K562 (cell line): ENCODE measurements at places on chromosomes 7 and 10. TPM values are rescaled to one million over a fixed set of nuclear protein-coding genes. Genes with fewer than 3 reads are reported as not detected.

CYP3A7 gene
- not detected in 2 replicates for polyA plus RNA-seq

PTPN20 gene
- polyA plus RNA-seq, result 0.80 TPM in 1 of 2 replicates, not detected in the other

CCL24 gene
- polyA plus RNA-seq, result 0.77 and 1.3 TPM in 2 replicates

SLC26A4 gene
- polyA plus RNA-seq, result 0.27 and 1.2 TPM in 2 replicates

CCDC172 gene
- polyA plus RNA-seq, result not detected in 2 replicates

DNA sequence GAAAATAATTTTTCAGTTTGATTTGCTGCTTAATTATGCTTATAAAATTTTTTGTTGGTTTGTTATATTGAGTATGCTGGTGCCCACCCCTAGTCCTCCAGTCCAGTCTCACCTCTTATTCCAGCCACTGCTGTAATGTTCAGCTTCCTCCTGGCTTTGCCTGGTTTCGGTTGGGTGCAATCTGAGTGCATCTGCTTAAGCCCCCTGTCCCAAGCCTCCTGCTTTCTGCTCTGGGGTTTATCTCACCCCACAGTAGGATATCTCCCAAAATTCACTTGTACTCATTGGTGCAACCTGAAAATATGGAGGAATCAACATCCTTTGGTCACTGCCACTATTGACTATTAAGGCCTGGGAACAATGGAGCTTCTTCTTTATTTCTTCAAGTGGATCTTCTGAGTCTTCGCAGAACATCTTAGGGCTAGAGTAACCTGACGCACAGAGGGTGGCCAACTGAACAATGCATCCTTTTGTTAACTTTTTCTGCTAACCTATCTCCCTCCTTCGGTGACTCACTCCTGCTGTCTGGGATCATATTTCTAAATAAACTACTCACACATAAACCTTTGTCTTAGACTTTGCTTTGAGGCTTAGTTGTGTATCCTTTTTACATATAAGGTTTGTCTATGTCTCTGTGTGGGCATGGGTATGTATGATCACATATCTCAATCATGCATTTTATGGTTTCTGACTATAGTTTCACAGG, 19.1 kb upstream of the SOSTDC1 start:
- no peak overlapping the region for H3K4me3 ChIP-seq
- H3K27me3 ChIP-seq, result no peaks in the 10 kb centered on the region
- H3K4me1 ChIP-seq, result peaks cover 4% of the 10 kb centered on the region; the same call in 1 of the 2 replicates
- H3K36me3 ChIP-seq, result no peaks in the 10 kb centered on the region
- no peak for DNase-seq

- peaks cover 13% of the 10 kb centered on the region; the same call in 2 of the 3 replicates for H3K4me1 ChIP-seq
- H3K4me3 ChIP-seq, result no peak overlapping the region
- no peak for DNase-seq
- H3K36me3 ChIP-seq, result no peaks in the 10 kb centered on the region
- peaks cover 34% of the 10 kb centered on the region for H3K27me3 ChIP-seq
Observed at GRCh38 chr7:24727154-24728120, 29.8 kb downstream of the GSDME start.

DNA sequence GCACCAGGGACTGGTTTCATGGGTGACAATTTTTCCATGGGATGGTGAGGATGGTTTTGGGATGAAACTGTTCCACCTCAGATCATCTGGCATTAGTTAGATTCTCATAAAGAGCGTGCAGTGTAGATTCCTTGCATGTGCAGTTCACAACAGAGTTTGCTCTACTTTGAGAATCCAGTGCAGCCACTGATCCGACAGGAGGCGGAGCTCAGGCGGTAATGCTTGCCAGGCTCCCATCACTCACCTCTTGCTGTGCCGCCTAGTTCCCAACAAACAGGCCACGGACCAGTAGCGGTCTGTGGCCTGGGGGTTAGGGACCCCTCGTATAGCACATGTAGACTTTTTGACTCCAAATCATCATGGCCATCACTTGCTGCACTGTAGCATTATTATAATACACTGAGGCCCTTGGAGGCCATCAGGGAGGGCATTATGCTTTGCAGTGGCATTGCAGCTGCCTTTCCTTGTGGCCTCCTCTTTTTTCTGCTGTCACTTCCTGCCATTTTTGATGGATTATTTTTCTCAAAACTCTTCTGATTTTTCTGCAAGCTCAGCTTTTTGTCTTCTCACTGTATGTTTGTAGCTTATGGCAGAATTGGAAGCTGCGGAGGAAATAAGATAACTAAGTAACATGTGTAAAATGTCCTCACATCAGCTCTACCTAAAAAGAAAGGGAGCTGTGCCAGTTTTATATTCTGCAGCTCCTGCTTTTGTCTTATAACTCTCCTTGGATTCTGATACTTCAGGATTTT, 18.5 kb downstream of the CSGALNACT2 start:
- no peaks in the 10 kb centered on the region for H3K4me1 ChIP-seq
- H3K27me3 ChIP-seq, result no peaks in the 10 kb centered on the region
- H3K27ac ChIP-seq, result no peak overlapping the region

GRCh38 chr7:17623546-17624185, 316.6 kb downstream of the SNX13 start:
- no peaks in the 10 kb centered on the region for H3K27me3 ChIP-seq
- H3K4me1 ChIP-seq, result no peaks in the 10 kb centered on the region
- H3K4me3 ChIP-seq, result no peak overlapping the region
- H3K36me3 ChIP-seq, result no peaks in the 10 kb centered on the region
- no peak overlapping the region for H3K27ac ChIP-seq

- H3K4me3 ChIP-seq, result no peak overlapping the region
- no peak for DNase-seq
- H3K27ac ChIP-seq, result no peak overlapping the region
- H3K27me3 ChIP-seq, result peaks cover 17% of the 10 kb centered on the region
- no peaks in the 10 kb centered on the region for H3K4me1 ChIP-seq
Observed at GRCh38 chr7:132653366-132653930, 77.2 kb upstream of the PLXNA4 start.

- no peak for DNase-seq
- H3K4me3 ChIP-seq, result no peak overlapping the region
- H3K27me3 ChIP-seq, result no peaks in the 10 kb centered on the region
- H3K36me3 ChIP-seq, result no peaks in the 10 kb centered on the region
- no peak overlapping the region for H3K27ac ChIP-seq
Observed at GRCh38 chr7:142992427-142992826, 30.3 kb upstream of the KEL start.

DNA sequence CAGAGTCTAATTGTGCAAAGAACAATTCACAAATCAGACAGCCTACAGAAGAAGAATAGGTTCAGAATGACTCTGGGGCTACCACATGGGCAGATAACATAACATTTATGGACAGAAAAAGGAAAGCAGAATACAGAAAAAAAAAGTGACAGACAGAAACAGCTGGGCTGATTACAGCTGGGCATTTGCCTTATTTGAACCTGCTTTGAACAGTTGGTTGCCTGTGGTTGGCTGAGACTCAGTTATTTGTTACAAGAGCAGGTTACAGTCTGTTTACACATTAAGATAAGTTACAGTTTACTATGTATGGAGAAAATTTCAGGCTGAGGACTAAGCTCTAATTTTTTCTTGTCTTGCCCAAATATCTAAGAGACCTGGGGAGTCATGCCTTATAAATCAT, 327.2 kb downstream of the GALNT17 start:
- no peak overlapping the region for H3K4me3 ChIP-seq
- peaks cover 14% of the 10 kb centered on the region; the same call in 1 of the 2 replicates for H3K27me3 ChIP-seq
- H3K36me3 ChIP-seq, result no peaks in the 10 kb centered on the region
